Right ventricle myocardium superior (tissue), 1 donor: ENCODE measurements at places on chromosomes 3 and 15. TPM values are rescaled to one million over a fixed set of nuclear protein-coding genes. Genes with fewer than 3 reads are reported as not detected.

The SUSD5 gene
- 2.4 TPM for total RNA-seq

The MKRN3 gene
- 0.38 TPM for total RNA-seq

The CPLX3 gene
- total RNA-seq: 3.6 TPM

The RGMA gene
- total RNA-seq: 25.0 TPM

The FAM107A gene
- total RNA-seq: 95.2 TPM

The AADACL2 gene
- not detected for total RNA-seq

The NLGN1 gene
- 7.8 TPM for total RNA-seq

The SLCO3A1 gene
- total RNA-seq: 46.6 TPM

The BBX gene
- total RNA-seq: 31.7 TPM

The STRA6 gene
- total RNA-seq: not detected

The UBXN7 gene
- total RNA-seq: 33.3 TPM

The PPCDC gene
- total RNA-seq: 5.5 TPM

The OXTR gene
- 0.54 TPM for total RNA-seq

The SLC27A2 gene
- total RNA-seq: 0.24 TPM

The CACNA2D3 gene
- 35.5 TPM for total RNA-seq

The C3orf52 gene
- total RNA-seq: 2.5 TPM

The FGF7 gene
- 35.0 TPM for total RNA-seq

GRCh38 chr3:192892981-192893700, 24.5 kb downstream of the MB21D2 start:
- peak; percentile 55 for DNase-seq

DNA sequence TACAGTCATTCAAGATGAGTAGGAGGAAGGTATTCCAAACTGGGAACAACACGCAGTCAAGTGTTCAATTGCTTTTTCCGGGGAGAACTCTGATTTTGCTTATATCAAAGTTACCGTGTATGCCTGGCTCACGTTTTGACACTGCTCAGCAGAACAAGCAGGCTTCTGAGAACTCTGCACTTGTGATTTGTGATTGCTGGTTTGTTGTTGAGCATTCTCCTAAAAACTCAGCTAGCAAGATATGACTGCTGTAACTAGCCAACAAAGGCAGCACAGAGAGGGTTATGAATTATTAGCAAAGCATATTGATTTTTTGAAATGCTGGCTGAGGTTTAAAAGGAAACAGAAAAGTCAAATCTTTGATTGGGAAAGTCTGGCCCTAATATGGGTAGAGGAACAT, 151.7 kb downstream of the ZPLD1 start:
- no peak for DNase-seq

- DNase-seq: no peak
These were observed 747.9 kb upstream of the CCDC54 start for GRCh38 chr3:106629215-106629832.

GRCh38 chr3:94176988-94177745, 114.3 kb downstream of the NSUN3 start:
- no peak for DNase-seq

- no peak for DNase-seq
These were observed 62.9 kb upstream of the NR2E3 start for GRCh38 chr15:71747128-71748083.

DNA sequence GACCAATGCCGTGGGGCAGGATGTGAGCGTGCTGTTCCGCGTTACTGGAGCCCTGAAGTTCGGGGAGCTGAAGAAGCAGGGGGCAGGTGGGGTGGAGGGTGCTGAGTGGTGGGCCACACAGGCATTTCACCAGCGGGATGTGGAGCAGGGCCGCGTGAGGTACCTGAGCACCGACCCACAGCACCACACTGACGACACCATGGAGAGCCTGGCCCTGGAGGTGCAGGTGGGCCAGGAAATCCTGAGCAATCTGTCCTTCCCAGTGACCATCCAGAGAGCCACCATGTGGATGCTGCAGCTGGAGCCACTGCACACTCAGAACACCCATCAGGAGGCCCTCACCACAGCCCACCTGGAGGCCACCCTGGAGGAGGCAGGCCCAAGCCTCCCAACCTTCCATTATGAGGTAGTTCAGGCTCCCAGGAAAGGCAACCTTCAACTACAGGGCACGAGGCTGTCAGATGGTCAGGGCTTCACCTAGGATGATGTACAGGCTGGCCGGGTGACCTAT, 179.6 kb downstream of the TBC1D2B start:
- peak; percentile 8 for DNase-seq

GRCh38 chr15:68819495-68820294, 1.0 kb downstream of the ANP32A start:
- peak; percentile 60 for DNase-seq

GRCh38 chr3:159522276-159522675, 466.4 kb upstream of the IL12A start:
- DNase-seq: no peak

- no peak for DNase-seq
These were observed 1.5 kb upstream of the FBXO22 start for GRCh38 chr15:75902129-75902557.

- no peak for DNase-seq
These were observed 35.0 kb upstream of the VGLL3 start for GRCh38 chr3:87025661-87026645.

DNA sequence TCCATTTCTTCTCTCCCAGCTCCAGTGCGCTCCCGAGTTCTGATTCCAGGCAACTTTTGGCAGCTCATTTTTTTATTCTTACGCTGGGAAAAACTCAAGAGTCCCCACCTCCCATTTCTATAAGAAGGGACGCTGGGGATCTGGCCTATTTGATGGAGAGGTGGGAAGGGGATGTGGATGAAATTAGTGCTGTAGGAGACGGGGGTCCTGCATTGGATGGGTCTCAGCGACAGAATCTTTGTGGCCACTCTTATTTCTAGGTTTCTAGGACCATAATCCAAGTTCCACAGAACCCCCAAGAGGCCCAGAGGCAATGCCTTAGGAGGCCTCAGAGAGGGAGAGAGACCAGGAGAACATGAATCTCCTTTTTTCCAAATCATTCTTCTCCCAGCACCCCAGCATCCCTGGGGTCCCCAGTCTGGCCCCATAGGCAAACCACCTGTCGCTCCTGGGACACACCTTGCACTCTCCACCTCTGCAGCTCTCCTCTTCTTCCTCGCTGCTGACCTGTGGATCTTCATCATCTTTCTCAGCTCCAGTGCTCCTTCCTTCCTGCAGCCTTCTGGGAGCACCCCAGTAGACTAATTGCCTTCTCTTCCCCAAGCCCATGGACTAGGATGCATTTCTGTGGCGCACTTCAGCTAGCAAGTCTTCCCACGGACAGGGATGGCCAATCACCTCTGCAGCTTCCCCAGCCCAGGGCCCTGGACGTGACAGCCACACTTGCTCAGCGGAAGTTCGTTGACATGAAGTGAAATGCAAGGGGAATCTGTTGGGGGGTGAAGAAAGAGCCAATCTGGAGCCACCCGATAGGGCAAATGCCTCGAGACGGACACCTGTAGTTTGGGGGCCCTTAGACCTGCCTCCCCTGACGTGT, 100.1 kb upstream of the ALDH1A3 start:
- DNase-seq: no peak

DNA sequence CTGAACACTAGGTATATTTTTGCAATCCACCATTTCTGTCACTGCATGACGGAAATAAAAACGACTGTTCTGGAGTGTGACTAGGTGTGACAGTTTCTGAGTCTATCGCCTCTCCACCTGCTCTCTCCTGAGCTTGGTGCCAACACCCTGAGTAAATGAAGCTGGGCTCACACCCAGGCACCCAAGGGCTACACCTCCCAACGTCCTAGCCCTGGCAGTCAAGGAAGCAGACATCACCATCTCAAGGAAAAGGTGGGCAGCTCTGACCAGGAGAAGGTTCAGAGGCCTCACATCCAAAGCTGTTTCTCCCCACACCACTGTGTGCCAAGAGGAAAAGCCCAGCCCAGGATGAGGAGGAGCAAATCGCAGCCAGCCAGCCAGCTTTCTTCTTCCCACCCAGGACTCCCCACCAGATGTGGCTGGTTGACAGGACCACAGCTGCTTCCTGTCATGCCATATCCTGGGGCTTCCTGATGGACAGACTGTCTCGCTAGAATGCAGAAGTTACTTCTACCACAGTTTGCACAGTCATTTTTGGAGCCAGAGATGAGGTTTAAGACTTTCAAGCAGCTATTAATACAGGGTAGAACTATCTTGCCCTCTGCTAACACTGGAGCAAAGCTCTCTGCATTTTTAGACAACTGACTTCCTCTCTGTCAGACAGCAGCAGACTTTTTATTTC, 3.3 kb downstream of the SCAMP2 start:
- DNase-seq: peak; percentile 84

GRCh38 chr3:33521736-33522135, 81.5 kb upstream of the UBP1 start:
- no peak for DNase-seq

- peak; percentile 54 for DNase-seq
These were observed 8.9 kb upstream of the MAP3K13 start for GRCh38 chr3:185353823-185354614.

GRCh38 chr3:133749427-133750258, 3.5 kb downstream of the TF start:
- no peak for DNase-seq

DNA sequence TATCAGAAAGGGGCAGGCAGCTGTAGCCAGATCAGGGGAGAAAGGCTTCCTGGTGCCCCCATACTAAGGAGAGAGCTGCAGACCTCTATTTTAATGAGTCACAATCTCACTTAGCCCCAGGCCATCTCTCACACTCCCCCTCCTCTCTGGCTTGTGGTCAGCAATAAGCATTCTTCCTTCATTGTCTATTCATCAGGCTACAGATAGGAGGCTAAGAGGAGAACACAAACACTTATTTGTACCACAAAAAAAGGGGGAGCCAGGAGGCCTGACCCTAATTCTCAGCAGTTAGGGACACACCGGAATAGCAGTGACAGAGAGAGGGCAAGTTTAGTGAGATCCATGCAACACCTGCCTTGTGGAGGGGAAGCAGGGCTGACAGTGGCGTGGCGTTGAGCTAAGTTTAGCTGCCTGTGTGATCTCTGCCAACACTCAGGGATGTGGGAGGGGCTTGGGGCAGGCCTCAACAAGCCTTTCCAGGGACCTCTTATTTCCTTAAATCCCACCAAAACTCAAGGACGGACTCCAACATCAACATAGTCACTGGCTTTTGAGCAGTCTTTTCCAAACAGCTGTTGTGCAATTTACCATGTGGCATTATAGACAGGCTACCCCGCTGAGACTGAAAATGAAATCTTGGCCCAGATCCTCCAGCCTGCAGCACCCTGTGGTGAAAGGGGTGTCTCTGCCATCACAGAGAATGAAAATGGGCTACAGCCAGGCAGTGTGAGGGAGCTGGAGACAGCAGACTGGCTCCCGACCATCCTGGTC, 191.9 kb upstream of the TSC22D2 start:
- DNase-seq: peak; percentile 63

- DNase-seq: no peak
These were observed 149.5 kb downstream of the ITPR1 start for GRCh38 chr3:4642611-4643010.

DNA sequence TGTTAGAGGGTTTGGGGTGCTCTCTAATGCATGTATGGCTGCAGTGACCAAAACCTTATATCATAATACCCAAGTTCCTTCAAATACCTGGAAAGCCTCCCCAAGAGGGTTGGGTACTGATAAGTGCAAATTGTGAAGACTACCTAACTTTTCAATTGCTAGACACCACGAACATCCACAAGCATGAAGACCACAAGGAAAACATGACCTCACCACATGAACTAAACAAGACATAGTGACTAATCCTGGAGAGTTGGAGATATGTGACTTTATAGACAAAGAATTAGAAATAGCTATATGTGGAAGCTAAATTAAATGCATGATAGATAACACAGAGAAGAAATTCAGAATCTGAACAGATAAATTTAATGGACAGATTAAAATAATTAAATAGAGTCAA, 23.9 kb upstream of the AADACL2 start:
- DNase-seq: no peak

GRCh38 chr3:39485547-39485946, 18.1 kb downstream of the MOBP start:
- DNase-seq: no peak

GRCh38 chr3:105828703-105829102, 40.1 kb downstream of the CBLB start:
- no peak for DNase-seq

DNA sequence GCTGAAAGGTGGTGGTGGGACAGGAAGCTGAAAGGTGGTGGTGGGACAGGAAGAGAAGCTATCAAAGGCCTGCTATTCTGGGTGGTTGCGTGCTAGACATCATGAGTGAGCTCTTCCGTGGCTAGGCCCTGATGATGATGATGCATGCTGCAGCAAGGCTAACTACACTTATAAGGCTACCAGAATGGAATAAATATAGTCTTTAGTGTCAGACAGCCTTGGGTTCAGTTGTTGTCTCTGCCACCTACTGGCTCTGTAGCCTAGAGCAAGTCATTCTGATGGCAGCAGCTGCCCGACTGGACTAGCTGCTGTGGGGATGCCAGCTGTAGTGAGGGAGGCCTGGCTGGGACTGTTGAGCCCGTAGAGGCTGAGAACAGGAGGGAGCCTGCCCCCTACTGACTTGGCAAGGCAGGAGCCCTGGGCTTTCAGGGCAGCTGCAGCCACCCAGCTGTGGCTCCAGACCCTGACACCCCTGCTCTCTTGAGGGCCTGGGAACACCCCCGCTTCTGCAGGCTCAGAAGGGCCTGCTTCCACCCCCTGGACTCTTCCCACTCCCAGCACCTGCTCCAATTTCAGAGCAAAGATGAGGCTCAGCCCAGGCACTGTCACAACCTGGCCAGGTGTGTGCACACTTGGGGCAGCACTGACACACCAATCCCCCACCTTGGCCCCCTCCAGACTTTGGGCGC, 21.4 kb upstream of the ZBED2 start:
- DNase-seq: no peak

GRCh38 chr3:179449636-179450035, 1.6 kb downstream of the GNB4 start:
- no peak for DNase-seq

DNA sequence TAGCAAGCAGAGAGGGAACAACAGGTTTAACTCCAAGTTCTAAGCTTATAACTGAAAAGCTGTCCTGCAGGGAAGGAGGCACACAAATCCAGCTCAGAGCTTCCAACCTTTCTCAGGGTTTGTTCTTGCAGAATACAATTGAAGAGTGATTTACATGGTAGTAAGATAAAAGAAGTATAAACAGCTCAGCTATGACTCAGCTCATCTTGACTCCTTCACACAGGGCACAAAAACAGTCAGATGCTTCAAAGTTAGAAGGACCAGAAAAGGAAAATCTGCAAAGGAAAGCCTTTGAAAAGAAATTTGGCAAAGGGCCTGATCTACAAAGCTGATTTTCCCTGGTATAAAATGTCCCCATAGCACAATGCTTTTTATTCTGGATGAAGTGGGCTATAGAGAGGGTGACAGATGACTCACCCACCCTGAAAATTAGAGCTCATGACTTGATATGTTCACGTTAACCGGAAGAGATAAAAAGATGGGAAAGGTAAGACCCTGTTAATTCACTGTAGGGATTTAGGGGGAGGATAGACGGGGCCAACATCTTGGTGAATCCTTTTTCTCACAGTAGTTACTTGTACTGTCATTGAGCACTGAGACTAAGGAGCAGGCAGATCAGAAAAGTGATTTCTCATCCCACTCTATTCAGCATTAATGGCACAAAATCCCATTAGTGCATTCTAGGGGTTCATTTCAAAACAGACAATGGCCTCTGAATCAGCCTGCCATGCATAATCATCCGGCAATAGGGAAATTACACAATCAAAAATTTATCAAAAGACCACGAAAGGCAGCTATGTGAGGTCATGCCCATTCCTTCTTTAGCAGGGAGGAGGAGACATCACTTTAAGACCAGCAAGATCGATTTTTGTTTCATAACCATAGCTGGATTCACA, 143.5 kb downstream of the GAP43 start:
- DNase-seq: no peak
